ENCODE measurements at places on chromosomes 5 and 9.

DNA sequence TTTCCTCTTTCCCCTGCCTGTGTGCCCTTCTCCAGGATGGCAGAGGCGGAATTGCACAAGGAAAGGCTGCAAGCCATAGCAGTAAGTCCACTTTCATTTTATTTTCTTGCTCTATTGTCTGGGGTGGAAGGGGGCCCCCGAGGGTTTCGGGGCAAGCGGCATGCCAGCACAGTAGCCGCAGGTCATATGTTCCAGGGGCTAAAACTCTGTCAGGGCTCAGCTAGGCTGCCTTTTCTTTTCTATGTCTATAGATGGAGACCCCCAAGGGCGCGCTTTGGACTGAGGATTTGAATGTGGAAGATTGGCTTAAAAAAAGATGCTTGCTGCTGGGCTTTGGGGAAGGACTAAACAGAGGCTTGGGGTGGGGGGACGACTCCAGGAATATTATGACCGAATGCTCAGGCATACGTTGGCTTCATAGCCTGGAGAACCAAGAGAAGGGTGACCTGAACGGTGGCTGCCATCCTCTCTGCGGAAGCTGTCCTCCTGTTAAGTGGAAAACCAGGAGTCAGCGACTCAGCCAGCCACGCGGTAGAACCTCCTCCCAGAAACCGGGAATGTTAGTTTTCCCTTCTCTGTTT is 545 bp downstream of the PALM2AKAP2 start:
- DNase-seq = no peak

GRCh38 chr9:118330191-118330986 is 626.2 kb downstream of the TLR4 start:
- no peak for DNase-seq

GRCh38 chr9:123044586-123044985 is 11.1 kb downstream of the GPR21 start:
- DNase-seq = no peak

GRCh38 chr9:130927995-130928900 is 10.8 kb downstream of the FIBCD1 start:
- DNase-seq = no peak

DNA sequence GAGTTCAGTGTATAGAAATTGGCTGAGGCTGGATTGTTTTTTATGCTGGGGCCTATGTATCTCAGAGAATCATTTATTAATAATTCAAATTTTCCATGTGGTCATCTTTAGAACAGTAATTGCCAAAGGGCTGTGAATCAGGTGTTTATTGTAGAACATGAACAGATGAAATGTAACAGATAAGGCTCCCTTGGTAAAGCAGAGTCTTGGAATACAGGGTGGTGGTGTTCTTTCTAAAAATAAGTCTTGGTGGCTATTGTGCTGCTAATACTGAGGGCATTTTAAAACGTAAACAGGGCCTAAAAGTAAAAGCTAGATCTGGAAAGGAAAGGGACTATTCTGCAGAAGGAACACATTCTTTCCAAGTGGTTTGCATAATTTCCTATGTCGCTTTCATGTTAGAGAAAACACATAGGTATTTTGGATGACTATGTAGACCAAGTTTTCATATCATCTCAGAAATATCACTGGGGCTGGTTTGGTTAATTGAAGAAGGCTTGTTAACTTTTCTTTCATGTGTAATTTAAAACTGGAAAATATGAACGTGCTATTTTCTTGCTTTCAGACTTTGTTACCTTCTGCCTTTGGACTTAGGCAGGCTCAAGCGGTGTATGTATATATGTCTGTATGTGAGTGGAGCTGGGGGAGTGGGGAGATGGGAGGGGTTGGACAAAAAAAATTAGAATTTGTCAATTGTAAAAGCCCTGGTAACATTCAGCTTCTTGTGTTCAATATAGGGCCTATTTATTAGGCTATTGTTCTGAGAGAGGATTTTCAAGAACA is 119.9 kb upstream of the ANKRD55 start:
- no peak for DNase-seq

- no peak for DNase-seq
Observed at GRCh38 chr5:72463449-72464052, 43.7 kb downstream of the ZNF366 start.

GRCh38 chr5:58885260-58885659 is 302.4 kb downstream of the RAB3C start:
- no peak for DNase-seq

DNA sequence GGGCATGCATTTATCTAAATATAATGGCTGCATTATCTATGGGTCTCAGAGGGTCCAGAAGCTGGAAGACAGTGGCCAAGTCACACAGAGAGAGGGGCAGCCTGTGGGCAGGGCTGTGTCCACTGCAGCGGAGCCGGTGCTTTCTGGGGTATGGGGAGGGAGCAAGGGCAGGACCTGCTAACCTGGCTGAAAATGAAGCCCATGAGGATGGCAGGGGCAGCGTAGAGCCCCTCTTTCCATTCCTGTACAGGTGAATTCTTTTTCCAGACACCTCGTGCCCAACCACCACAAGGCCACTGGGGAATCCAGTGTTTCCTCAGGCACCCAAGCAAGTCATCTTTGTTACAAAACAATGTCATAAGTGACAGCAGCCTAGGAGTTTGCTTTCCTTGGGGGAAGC is 305.9 kb upstream of the IRX4 start:
- DNase-seq = no peak

- no peak for DNase-seq
Observed at GRCh38 chr5:153523211-153523610, 32.7 kb downstream of the GRIA1 start.

GRCh38 chr9:113631871-113632665 is 168.5 kb downstream of the RGS3 start:
- DNase-seq = no peak

DNA sequence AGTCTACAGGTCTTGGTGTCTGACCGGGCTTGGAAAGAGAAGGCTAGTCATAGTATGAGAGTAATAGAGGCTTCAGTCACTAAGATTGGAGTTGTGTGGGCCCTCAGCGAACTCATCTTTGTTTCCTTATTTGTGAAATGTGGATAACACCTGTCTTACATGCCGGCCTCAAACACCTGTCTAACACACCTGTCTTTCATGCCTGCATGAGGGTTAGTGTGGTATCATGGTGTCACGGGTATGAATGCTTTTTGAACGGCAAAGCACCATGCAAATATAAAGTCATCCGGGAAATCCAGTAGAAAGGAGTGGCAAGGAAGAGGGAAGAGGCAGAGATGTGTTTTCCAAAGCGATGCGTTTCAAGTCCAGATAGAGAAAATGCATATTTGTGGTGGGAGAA is 25.5 kb downstream of the GRAMD2B start:
- no peak for DNase-seq

- DNase-seq = no peak
Observed at GRCh38 chr5:72790186-72790585, 26.3 kb upstream of the TNPO1 start.

DNA sequence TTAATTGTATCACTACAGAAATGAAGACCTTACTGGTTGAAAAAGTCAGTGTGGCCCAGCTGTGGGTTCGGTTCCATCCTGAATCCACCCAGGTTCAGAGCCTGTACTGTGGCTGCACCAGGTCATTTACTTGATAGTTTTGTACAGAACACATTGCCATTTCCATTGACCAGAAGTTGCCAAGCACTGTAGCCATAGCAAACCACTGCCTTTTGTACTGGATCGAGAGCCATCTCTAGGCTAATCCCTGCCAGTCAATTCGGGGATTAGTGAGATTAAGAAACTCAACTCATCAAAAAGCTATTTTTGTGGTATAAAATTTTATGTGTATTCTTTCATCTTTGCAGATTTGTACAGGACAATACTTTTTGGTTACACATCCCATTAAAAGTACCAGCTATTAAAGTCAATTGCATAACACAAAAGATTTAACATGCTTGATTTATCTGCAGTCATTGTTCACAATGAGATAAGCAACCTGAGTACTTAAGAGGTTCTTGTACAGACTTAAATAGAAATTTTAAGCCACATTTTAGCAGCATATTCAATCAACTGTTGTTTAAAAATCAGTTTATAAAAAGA is 108.5 kb upstream of the OTULINL start:
- DNase-seq = no peak

DNA sequence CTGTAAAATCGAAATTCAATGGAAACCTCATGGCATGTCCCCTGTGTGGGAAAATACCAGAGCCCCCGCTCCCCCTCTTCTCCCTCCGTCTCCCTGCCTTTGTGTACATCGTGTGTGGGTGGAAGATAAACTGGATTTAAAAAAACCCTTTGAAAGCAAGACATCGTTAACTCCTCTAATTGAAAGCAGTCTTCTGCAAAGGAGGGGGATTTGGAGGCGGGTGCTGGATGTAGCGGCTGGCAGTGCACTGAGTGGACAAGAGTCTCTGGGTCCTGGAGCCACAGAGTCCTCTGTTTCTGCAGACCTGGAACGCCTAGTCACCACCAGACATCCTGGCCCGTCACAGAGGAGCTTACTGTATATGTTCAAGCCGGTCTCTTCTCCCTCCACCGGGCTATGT is 169.4 kb downstream of the PAPPA start:
- no peak for DNase-seq

GRCh38 chr5:96337048-96337781 is 95.8 kb downstream of the PCSK1 start:
- no peak for DNase-seq

GRCh38 chr5:42216904-42217303 is 206.3 kb upstream of the GHR start:
- DNase-seq = no peak

- DNase-seq = no peak
Observed at GRCh38 chr5:589588-589987, 22.6 kb upstream of the CEP72 start.

DNA sequence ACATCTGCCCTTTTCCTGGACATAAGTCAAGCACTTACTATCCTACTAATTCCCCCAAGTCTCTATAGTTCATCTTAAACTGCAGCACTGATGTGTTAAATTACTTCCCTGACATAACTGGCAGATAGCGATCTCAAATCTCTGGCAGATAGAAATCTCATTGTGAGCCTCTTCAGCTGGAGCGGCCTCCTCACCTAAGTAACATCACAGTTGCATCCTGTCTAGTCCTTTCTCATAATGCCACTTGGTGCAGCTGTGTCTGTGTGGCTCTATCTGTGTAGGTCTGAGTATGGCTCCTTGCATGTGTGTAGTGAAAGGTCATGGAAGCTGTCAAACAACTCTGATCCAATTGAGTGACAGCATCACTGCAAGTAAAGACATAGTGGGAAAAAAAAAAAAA is 53.6 kb upstream of the FST start:
- no peak for DNase-seq

GRCh38 chr9:95513711-95514110 is 3.1 kb downstream of the PTCH1 start:
- DNase-seq = no peak

- DNase-seq = no peak
Observed at GRCh38 chr5:14193496-14193895, 50.4 kb downstream of the TRIO start.

DNA sequence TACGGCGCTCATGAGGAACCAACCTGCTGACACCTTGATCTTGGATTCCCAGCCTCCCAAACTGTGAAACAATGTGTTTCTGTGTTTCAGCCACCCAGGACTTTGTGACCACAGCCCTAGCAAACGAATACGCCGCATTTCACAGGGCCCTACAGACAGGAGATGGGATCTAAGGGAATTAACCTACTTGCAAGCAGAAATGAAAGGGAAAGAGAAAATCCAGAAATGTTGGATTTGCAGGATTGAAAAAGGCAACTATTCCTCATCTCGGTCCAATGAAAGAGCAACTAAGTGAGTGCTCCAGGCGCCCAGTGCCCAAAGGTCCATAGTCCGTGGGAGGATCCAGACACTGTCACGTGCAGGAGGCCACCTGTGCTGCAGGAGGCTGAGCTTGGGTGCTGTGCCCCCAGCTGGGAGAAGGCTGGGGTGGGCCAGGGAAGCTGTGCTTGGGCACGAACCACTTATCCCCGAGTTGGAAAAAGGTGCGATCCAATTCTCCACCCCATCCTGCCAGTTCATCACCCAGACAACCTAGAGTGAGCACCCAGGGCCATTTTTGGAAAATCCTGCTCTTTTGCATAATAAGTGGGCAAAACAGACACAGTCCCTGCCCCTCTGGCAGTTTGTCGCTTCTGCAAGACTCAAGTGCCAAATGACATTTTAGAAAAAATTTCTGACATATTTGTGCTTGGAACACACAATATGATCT is 177.9 kb downstream of the C9orf50 start:
- DNase-seq = no peak

GRCh38 chr9:12722131-12722530 is 28.9 kb downstream of the TYRP1 start:
- no peak for DNase-seq

DNA sequence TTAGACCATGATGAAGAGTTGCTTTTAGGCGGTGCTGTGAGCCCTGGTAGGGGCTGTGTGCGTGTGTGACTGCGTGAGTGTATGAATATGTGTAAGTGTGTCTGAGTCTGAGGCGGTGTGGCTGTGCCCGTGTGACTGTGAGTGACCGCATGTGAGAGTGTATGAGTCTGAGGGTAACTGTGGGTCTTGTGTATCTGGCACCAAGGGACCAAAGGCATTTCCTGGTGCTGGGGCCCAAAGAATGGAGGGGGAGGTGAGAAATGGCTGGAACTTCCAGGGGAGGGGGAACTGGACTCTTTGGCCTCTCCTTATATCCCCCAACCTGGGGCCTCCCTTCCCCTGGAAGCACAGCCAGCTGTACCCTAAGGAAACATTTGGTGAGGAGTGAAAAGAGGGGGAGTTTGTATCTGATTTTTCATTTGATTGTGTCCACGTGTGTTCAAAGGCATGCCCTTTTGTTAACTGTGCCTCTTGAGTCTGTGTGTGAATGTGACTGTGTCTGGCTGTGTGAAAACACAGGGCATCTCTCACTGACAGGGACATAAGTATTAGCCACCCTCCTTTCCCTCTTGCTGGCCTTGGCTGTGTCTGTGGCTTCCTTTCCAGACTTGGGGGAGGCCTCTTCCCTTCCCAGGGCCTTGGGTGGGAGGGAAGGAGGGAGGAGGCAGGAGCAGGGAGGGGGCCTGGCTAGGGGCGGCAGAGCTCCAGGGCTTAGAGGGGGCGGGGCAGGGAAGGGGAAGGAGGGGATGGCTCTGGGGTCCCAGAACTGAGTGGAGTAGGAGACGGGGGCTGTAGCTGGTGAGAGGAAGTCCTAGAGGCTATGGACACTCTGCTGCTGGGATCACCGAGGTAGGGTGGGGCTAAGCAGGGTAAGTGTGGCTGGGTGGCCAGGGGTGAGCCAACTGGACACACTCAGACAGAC is 1.4 kb downstream of the IL11RA start:
- no peak for DNase-seq

DNA sequence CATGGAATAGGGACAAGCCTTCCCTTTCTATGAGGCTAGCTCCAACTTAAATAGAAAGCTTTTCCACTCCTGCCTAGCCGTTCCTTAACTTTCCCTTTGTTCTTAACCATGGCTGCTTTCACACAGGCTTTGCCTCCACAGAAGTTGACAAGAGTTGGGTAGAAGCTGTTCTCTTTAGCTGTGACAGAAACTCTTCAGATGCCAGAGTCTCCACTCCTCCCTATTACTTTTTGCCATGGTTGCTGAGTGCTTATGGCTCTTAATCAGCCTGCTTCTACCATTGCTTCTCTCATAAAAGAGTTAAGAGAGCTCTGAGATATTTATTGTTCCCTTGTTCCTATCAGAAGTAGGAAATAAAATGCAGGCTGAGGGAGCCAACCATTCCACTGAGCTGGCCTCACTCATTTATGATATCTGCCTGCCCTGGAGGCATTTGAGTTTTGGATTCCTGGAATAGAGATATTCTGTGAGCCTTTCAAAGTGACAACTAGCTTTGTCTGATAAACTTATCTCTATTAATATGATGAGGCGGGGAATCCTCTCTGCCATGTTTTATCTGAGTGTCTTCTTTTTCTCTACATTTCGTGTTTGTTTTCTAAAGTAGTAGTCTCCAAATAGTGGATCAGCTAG is 162.6 kb downstream of the DMAC1 start:
- DNase-seq = no peak

Data from effector CD4-positive, alpha-beta T cell (primary cell).